Stimulated activated CD4-positive, alpha-beta T cell treated with anti-CD3 and anti-CD28 coated beads, TNF-alpha, amount 100 ng/mL, for 1 hour (primary cell): ENCODE measurements at places on chromosomes 3 and 15.

- no peak for DNase-seq
Measured at GRCh38 chr3:185750702-185751101, 74.1 kb downstream of the IGF2BP2 start.

DNA sequence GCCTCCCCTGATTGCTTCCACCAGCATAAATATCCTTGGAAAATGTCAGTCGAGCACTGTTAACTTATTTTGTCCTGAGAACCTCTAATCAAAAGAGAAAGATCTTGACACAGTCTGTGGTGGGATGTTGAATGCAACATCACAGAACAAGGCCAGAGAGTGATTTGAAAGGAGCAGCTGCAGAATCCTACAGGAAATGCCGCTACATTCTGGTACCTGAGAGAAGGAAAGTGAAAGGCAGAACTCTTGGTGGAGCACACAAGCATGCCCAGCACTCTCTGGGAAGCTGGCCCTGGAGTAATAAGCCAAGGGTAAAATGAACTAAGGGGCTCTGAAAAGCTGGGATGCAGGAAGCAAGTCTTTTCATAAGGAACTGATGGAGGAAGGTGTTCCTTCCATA lies 75.8 kb downstream of the CBLB start:
- no peak for DNase-seq

GRCh38 chr3:81651139-81651538 lies 110.3 kb downstream of the GBE1 start:
- no peak for DNase-seq

GRCh38 chr15:43463507-43463906 lies 29.4 kb downstream of the TP53BP1 start:
- DNase-seq = no peak

DNA sequence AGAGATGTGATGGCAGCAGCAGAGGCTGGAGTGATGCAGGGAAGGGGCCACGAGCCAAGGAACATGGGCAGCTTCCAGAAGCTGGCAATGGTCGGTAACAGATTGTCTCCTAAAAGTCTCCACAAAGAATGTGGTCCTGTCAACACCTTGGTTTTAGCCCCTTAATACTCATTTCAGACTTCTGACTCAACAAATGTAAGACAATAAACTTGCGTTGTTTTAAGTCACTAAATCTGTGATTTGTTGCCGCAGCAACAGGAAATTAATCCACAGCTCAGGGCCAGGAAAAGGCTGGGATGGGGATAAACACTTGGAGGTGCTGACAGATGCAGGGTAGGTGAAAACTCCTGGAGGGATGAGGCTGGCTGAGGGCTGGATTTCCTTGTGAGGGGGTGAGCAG lies 69.9 kb downstream of the OXNAD1 start:
- DNase-seq = no peak

DNA sequence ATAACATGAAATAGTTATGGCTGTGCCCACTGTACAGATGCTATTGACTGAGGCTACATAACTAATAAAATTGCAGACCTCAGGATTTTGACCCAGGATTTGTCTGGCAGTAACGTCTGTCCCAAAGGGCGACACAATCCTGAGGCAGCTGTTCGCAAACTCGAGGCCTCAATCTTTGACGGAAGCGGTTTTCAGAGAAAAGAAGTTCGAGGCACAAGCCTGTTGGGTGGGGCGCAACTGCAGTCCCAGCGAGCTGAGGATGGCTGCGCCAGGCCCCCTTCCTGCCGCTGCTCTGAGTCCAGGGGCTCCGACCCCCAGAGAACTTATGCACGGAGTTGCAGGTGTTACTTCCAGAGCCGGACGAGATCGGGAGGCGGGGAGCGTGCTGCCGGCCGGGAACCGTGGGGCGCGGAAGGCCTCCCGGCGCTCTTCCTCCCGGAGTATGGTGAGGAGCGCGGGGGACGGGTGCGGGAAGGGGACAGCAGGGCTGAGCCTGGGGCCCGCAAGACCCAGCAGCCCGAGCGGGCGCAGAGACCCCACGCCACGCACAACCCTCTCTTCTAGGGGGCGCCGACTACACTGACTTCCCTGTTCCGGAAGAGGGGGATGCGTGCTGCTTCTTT lies at the start of gene PARP15:
Gene PARP15 (plus strand): TSS at position 242 of the 623 bp plus-strand sequence. CDS start 18 bp downstream, at position 260.
- DNase-seq = no peak

GRCh38 chr15:32838820-32839219 lies 121.0 kb downstream of the GREM1 start:
- no peak for DNase-seq

GRCh38 chr3:180657094-180657493 lies 22.2 kb downstream of the CCDC39 start:
- DNase-seq = no peak

GRCh38 chr3:50609071-50609762 lies 2.4 kb downstream of the CISH start:
- DNase-seq = no peak

DNA sequence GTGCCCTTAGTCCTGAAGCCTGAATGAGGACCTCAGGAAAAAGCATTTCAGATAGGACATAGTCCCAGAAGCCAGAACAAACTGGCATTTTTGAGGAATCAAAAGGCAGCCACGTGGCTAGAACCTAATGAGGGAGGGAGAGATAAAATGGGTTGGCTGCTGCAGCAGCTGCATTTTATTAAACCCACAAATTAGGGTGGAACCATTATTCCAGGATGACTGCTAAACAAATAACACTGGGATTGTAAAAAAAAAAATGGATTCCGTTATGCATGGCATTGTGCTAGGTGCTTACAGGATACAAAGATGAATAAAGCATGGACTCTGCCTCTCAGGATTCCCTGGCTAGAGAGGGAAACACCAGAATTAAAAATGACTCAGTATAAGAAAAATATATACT lies 141.5 kb downstream of the SATB1 start:
- no peak for DNase-seq

GRCh38 chr3:39541442-39541841 lies 74.0 kb downstream of the MOBP start:
- no peak for DNase-seq

DNA sequence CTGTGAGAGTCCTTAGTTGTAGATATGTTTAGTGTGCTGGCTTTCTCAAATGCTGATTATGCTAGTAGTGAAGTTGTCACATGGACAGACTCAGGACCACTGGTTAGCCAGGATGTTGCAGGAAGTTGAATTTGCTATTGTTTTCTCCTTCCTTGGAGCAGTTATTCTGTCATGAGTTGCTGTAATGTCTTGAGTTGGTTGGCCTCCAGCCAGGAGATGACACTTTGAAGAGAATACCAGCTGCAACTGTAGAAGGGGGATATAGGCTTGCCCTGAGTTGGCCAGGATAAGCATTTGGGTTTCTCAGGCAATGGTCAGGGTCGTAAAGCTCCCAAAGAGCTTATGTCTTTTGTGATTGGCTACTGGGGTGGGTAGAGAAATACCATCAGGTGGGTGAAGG lies 206.7 kb downstream of the ZNF621 start:
- DNase-seq = no peak

- no peak for DNase-seq
Measured at GRCh38 chr15:99402014-99402729, 150.9 kb downstream of the LRRC28 start.

GRCh38 chr3:150073031-150073430 lies 102.3 kb upstream of the PFN2 start:
- no peak for DNase-seq

DNA sequence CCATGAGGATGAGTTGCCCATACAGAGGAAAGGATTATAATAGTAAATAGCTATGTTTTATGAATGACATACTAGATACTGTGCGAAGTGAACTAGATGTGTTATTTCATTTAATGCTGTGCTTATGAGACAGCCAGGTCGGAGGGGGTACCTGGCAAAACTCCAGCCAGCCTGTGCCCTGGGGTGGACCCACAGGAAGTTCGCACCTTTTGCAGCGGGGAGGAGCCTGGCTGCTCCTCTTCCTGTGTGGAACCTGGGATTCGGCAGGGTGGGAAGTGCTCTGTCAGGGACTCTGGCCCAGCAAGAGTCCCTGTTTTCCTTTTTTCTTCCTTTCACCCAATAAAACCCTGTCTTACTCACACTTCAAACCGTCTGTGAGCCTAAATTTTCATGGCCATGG lies 452.2 kb downstream of the IL5RA start:
- no peak for DNase-seq

GRCh38 chr3:18630295-18630694 lies 205.2 kb upstream of the SATB1 start:
- DNase-seq = no peak

DNA sequence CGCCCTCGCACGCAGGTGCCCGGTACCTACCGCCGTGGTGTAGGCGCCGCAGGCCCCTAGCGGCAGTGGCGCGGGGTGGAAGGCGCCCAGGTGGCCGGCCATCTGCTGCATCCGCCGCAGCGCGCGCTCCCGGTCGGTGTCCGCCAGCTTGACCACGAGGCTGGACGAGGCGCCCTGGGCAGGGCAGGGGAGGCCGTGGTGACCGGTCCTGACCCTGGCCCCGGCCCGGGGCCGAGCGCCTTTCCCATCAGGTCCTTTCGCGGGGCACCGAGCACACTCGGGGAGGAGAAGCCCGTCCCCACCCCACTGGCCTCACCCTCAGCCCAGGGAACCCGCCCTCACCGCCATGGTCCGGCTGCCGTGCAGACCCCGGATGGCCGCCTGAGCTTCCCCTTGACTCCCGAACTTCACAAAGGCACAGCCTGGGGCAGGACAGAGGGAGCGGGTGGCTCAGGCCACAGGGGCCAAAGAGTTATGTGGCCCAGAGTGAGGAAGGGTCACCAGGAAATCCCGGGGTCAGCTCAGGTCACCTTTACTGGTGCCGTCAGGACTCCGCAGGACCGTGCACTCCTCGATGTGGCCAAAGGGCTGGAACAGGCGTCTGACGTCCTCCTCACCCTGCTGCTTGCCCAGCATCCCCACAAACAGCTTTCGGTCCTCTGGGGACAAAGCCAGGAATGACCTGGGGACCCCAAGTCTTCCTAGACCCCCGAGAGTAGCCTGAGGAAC lies 17.4 kb upstream of the PARP6 start:
- no peak for DNase-seq

DNA sequence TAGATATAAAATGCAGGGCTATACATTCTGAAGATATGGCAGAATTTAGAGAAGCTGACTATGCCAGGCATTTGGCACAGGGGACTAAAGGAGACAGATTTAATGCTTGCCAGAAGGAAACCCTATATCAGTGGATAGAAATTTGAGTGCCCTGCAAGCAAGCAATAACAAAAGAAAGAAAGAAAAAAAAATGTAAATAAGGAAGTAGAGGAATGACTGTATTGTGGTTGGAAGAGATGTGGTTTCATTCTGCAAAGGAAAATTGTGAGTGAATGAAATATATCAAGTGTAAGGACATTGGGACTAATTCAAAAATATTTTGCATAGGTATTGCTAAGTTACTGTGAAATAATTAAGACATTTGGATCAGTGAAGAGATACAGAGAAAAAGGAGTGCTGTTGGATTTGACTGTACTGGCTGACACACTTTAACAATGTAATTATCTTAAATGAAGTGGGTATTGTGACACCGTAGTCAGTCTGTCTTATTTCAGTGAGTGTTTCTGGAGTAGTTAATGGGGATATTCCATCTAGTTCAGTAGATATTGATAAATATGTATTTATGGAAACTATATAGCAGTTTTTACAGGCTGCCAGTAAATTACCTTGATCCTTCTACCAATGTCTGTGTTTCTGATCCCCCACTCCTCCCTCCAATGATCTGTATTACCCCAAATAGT lies 418.2 kb downstream of the CNTN4 start:
- no peak for DNase-seq

DNA sequence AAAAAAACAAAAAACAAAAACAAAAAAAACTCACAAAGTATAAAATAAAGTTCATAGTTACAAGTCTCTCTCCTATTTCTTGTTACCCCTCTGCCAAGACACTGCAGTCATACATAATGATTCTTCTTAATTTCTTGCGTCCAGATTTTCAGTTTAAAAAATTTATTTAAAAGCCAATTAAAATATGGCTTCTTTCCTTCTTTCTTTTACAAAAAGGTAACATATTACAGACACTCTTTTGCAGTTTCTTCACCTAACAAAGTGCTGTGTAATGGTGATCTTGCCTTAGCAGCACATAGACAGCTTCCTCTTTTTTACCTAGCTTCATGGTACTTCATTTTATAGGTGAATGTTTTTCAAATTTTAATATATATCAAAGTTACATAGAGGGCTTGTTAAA lies 136.1 kb upstream of the SGO1 start:
- DNase-seq = no peak

DNA sequence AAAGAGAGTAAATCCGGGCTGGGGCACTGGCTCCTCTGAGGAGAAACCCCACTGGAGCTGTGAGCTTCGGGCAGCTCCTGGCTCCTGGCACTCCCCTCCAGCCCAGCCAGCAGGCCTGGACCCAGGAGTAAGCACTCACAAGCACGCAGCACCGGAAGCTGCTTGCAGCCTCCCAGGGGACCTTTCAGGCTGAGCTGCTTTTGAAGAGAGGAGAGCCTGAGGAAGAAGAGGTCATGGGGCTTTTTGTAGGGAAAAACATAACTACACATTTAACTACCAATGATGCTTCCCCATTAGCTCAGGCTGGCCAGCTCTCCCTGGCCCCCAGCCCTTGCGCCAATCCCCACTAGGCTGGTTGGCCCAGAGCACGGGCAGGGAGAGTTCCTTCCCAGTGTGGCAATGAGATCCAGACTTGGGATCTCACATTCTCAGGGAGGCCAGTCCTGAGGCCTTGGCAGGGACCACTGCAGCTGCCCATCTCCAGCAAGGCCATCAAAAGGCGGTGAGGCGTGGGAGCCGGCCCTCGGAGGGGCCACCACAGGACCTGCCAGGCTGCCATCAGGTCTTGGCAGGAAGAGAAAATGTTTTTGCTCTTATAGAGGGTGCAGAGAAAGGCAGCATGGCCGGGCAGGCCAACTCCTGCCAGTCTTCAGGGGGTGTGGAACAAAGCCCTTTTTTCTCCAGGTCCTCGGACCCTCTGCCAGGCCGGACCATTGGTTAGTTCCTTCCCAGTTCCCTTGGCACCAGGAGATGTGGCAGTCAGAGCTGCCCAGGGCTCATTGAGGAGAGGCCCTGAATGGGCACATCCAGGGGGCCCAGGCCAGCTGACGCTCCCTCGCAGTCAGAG lies 41.5 kb upstream of the MFGE8 start:
- no peak for DNase-seq

DNA sequence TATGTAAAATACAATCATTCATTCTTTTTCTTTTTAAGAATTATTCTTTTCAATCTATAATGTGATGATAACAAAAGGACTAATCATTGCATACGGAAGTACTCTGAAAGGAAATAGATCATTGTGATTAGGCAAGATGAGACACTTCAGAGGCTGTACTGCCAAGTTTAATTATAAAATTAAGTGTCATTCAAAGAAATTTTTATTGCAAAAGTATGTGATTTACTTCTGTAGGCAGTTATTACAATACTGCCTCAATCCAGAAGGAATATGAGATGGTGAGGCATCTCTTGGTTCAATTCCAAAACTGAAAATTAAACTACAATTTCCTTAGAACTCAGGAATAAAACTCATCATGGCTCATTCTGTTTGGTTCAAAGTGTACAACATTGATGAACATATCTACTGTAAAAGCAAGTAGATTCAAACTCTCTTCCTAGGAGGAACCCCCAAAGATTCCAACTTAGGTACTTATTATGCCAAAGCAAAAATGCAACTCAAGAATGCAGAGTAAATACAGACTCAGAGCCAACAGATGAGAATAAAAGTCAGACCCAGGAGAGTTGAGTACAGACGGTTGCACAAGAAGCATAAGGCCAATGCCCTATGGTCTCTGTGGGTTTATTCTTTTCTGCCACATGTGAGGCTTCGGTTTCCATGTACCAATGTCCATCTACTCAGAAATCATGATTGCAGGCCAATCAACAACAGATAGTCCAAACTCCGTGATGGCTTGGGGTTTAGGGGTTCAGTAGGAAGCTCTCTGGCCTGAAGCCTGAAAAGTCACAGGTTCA lies 118.5 kb upstream of the WNT5A start:
- no peak for DNase-seq
